ENCODE measurements at places on chromosomes 5 and 9.
A peak's percentile ranks its signal among the peaks of the same experiment; 100 is the strongest.

DNA sequence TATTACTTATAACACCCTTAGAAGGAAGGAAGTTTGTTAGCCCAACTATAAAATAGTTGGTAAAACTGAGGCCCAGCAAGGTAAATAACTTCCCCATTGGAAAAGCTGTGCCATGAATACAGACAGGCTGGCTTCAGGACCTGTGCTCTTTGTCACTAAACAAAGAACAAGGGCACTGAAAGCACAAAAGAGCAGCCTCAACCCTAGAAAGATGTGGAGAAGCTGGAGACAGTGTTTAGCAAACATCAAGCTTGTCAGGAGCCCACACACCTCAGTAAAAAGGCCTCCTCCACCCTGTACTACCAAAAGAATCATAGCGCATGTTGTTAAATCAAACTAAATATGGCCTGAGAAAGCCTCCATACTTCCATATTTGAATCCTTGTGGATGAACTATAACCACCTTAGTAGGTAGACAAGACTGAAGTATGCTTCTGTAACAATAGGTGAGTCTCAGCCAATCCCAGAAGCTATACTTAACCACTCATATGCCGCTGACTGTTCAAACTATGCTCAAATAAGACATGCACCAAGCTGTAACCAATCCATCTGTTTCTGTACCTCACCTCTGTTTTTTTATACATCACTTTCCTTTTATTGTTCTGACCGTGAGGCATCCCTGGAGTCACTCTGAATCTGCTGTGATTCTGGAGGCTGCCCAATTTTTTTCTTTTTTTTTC lies 18.4 kb upstream of the SCGB3A2 start:
- no peak overlapping the region for H3K27ac ChIP-seq
- no peaks in the 10 kb centered on the region for H3K27me3 ChIP-seq
- no peak overlapping the region for H3K4me3 ChIP-seq
- no peaks in the 10 kb centered on the region for H3K36me3 ChIP-seq
- no peak for DNase-seq

GRCh38 chr9:116153765-116154333 lies at the start of gene PAPPA:
TSS of gene PAPPA (plus strand) at chr9:116153791. CDS start at chr9:116154173, 382 bp downstream.
- H3K4me3 ChIP-seq: peak within 1 kb of the TSS; percentile 66
- peak within 1 kb of the TSS; percentile 87 for H3K27ac ChIP-seq
- no peaks in the 10 kb centered on the region for H3K36me3 ChIP-seq
- no peaks in the 10 kb centered on the region for H3K27me3 ChIP-seq
- no peak for DNase-seq
- peaks cover 19% of the 10 kb centered on the region for H3K4me1 ChIP-seq

- H3K4me1 ChIP-seq: no peaks in the 10 kb centered on the region
- no peaks in the 10 kb centered on the region for H3K27me3 ChIP-seq
- H3K36me3 ChIP-seq: no peaks in the 10 kb centered on the region
- no peak for DNase-seq
Observed at GRCh38 chr9:78213712-78214111, 22.2 kb upstream of the CEP78 start.

DNA sequence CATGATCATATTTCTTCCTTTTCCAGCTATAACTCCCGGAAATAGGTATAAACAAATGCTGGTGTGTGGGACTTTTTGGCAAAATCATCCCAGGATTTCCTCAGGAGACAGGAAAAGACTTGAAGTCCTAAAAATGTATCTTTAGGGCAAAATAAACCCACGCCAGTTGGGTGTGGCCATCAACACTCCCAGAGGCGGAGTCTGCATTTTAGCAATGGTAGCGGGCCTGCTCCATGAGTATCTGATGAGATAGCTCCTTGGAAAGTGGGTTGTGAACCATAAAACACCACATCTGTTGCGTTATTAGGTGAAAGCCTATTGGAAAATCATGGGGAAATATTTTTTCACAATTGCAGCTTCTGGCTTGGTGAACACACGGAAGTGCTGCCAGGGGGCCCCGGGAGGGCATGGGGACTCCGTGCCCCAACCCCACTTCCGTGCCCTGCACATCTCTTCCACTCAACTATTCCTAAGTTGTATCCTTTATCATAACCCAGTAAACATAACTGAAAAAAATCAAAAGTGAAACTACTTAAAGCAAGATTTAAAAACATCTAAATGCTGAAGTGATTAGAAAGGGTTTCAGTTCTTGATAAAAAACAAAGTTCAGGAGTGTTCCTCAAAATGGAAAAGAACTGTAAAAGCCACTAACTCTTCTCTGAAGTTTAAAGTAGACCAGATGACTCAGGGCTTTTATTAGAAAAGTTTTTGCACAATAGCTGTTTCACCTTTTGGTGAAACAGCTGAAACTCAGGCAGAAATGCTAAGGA lies 111.2 kb downstream of the LRRC70 start:
- H3K27me3 ChIP-seq: no peaks in the 10 kb centered on the region
- H3K27ac ChIP-seq: peak overlapping the region; percentile 55
- DNase-seq: no peak

DNA sequence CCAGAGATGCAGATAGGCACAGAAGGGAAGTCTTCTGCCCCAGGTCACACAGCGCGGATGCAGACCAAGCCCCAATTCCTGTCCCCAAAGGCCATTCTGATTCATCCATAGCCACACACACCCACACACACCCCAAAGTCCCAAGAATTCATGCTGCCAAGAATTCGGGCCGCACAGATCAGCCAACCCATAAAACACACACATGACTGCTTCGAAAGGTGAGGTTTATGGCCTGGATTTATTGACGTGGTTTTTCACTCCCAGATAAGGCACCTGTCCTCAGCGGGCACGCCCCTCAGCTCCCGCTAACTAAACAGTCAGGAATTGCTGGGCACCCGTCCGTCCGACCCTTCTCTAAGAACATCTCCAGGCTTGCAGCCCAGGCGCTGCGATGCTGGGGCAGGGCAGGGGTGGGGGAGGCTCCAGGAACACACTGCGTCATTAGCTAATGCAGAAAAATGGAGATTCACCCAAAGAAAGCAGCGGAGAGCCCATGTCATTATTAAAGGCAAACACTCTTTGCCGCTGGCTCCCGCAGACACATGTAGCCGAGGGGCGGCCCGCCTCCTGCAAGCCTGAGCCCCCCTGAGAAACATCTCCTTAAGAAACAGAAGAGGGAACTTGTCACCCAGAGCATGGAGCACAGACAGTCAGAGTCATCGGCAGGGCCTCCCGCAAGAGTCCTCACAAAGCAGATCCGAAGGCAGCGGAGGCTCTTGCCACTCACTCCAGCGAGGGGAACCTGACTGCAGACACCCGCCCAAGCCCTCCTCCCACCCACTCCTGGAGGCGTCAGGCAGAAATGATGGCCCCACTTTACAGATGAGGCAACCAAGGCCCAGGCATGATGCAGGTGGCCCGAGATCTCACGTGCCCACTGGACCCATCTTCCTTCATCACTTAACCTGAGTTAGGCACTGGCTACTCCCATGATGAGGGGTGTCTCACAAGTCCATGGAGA lies 19.9 kb downstream of the VAV2 start:
- H3K4me1 ChIP-seq: peaks cover 21% of the 10 kb centered on the region
- no peak overlapping the region for H3K27ac ChIP-seq
- no peaks in the 10 kb centered on the region for H3K27me3 ChIP-seq
- no peak overlapping the region for H3K4me3 ChIP-seq
- no peak for DNase-seq

DNA sequence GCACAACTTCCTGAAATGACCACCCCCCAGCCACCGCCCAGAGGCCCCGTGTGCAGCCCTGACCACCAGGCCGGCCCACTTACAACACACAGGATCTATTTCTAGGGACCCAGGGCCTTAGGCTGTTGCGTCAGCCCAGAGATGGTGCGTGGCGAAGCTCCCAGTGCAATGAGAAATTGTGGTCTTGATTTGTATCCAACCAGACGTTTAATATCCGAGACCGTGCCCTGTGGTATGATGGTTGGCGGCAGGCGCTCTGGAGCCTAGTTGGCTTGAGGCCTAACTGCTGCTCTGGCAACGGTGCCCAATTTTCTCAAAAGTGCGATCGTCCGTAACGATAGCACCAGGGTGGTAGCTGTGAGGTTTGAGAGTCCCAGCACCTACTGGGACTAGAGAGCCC lies 32.6 kb upstream of the SLC6A19 start:
- DNase-seq: no peak
- no peaks in the 10 kb centered on the region for H3K36me3 ChIP-seq
- H3K27ac ChIP-seq: no peak overlapping the region

- H3K4me1 ChIP-seq: no peaks in the 10 kb centered on the region
- H3K36me3 ChIP-seq: no peaks in the 10 kb centered on the region
- DNase-seq: no peak
- H3K27me3 ChIP-seq: no peaks in the 10 kb centered on the region
- no peak overlapping the region for H3K4me3 ChIP-seq
- no peak overlapping the region for H3K27ac ChIP-seq
Observed at GRCh38 chr9:86990290-86990689, 43.0 kb upstream of the GAS1 start.

DNA sequence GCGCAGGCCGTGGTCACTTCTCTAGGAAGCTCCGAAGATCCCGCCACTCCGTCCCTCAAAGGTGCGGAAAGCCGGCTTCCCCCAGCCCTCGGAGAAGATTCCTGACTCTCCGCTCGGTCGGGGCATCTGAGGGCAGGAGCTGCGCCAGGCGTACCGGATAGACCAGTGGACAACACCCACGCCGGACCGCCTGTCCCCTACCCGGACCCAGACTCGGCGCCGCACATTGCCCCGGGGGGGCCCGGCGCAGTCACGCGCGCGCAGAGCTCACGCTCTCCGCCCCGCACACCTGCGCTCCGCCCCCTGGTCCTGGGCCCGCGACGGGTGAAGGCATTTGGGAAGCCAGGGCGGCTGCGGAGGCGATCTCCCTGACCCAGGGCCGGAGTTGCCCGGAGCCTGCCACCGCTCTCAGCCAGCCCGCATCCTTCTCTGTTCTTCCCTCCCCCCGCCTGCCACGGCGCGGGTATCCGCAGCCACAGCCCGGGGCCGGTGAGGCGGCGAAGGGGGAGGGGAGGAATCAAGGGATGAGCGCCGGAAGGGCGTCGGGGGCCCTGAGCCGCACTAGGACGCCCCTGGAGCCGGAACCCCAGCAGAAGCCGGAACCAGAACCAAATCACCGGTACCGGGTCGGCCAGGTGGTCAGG lies 448 bp downstream of the RELL2 start:
- H3K36me3 ChIP-seq: no peaks in the 10 kb centered on the region
- peak overlapping the region; percentile 73 for H3K27ac ChIP-seq
- no peaks in the 10 kb centered on the region for H3K27me3 ChIP-seq
- DNase-seq: no peak

DNA sequence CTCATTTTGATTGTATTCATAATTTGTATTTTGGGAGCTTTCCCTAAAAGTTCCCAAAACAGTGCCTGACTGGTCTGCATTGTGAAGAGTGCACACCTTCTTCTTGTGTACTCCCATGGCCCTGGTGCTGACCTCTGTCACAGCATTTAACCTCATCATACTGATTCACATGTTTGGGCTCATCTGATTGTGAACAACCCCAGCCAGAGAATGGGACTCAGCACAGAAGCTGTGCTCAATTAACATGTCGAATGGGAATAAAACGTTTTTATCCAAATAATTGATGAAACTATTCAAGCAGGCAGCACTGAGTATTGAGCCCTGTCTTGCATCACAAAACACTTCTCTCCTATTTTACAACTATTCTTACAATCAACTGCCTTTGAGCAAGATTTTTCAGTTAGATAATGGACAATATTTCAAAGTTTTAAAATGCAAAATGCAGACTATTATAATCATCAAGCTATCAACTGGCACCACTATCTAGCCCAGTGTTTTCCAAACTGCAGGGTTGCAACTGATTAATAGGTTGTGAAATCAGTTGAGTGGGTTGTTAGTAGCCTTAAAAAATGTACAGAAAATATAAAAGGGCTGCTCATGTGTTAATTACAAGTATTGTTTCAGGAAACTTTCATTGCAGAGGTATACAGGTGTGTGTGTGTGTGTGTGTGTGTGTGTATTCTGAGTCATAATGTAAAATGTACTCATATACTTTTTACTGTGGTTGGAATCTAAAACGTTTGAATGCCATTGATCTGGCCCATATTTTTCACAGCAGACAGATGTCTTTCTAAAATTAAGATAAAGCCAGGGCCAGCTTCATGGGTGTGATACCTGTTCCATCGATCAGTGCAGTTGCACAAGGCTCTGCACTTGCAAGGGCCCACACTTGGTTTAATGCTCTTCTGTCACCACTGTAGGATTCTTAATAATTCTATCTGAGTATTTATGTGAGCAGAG lies 190.5 kb downstream of the PIK3R1 start:
- H3K27me3 ChIP-seq: no peaks in the 10 kb centered on the region
- H3K36me3 ChIP-seq: no peaks in the 10 kb centered on the region
- H3K4me3 ChIP-seq: no peak overlapping the region
- DNase-seq: no peak
- no peak overlapping the region for H3K27ac ChIP-seq
- H3K4me1 ChIP-seq: peaks cover 8% of the 10 kb centered on the region
